NCI-H187 (cell line): ENCODE measurements at places on chromosomes 7 and 10.

DNA sequence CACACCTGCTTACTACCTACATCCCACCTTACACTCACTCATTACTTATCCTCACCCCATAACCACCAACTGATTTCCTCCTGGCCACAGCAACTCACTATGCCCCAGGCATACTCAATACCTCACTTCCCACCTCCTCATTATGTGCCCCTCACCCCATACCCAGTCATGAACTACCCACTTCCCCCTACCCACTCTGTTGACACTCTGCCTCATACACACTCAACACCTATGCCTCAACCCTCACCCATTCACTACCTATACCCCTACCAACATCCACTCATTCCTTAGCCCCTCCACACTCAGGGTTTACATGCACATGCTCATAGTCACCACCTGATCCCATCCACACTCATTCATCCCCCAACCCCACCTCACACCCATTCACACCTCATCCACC is 39.6 kb downstream of the SEC61G start:
- DNase-seq, result no peak

DNA sequence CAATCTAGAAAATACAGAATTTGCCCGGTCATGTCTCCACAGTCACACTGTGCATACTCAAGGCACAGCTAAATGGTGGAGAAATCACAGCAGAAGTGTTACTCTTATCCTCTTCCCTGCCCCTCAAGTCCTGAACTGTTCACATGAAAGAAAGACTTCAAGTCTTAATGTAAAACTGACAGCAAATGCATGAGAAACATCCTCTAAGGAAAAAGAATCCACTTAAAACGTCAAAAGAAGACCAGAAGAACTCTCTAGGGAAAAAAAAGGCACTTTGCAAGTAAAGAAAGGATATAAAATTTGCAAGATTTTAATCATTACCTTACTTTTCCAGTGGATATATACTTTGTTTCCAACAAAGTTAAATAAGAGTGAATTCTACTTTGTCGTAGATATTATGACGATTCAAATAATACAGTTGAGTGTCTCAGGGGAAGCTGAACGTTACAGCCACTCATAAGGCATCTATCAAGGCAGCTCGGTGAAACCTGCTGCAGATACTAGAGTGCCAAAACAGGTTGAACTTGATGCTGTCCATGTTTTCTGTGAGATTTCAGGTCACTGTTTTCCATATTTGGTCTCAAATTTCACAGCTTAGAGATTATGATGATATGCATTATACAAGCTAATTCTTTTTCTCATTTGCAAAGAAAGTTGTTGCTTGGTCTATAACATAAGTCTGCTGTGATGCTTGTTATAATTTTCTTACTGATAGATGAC is 155.0 kb downstream of the CTTNBP2 start:
- DNase-seq, result no peak

GRCh38 chr10:52187521-52188258 is 126.4 kb upstream of the DKK1 start:
- DNase-seq, result no peak

- no peak for DNase-seq
Measured at GRCh38 chr10:95840121-95840520, 67.7 kb upstream of the CC2D2B start.

DNA sequence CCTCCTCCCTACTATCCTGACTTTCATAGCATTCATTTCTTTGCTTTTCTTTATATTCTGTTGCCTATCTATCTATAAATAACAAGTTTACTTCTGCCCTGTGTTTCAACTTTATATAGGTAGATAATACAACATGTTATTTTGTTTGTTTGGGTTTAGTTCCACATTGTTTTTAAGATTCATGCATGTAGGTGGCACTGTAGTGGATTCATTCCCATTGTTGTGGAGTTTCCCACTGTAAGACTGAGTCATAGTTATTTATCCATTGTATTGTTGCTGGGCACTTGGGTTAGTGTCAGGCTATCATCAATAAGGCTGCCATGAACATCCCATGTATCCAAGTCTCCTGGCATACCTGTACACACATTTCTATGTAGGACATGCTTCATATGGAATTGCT is 127.7 kb downstream of the ARHGAP22 start:
- DNase-seq, result no peak

- DNase-seq, result no peak
Measured at GRCh38 chr10:22183771-22184461, 33.9 kb downstream of the EBLN1 start.

- DNase-seq, result no peak
Measured at GRCh38 chr10:108436096-108436495, 1271.6 kb upstream of the SORCS1 start.

- no peak for DNase-seq
Measured at GRCh38 chr10:130171196-130171595, 35.0 kb downstream of the GLRX3 start.

- DNase-seq, result no peak
Measured at GRCh38 chr10:75261813-75262705, 26.3 kb upstream of the COMTD1 start.

- no peak for DNase-seq
Measured at GRCh38 chr7:106418094-106418493, 133.3 kb upstream of the NAMPT start.

DNA sequence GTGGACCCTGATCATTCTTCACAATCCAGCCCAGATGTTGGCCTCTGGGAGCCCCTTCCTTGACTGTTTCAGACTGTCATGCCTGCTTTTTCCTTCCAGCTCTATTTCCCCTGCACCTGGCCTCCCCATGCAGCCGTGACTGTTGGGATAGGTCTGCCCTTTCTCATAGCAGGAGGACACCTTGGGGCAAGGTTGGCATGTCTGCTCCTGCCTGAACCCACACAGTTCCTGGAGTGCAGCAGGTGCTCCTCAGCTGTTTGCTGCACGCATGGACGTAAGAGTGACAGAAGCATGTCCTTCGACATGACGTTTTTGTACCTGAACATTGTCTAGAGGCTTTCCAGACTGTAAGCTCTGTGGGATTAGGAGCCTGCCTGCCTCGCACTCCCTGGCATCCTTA is 24.0 kb downstream of the POR start:
- peak; percentile 34 for DNase-seq

- DNase-seq, result no peak
Measured at GRCh38 chr10:30464675-30465074, 30.7 kb downstream of the MAP3K8 start.

- DNase-seq, result no peak
Measured at GRCh38 chr10:50279489-50279888, 28.2 kb upstream of the ASAH2 start.

- no peak for DNase-seq
Measured at GRCh38 chr7:148911626-148912025, 27.5 kb upstream of the EZH2 start.

DNA sequence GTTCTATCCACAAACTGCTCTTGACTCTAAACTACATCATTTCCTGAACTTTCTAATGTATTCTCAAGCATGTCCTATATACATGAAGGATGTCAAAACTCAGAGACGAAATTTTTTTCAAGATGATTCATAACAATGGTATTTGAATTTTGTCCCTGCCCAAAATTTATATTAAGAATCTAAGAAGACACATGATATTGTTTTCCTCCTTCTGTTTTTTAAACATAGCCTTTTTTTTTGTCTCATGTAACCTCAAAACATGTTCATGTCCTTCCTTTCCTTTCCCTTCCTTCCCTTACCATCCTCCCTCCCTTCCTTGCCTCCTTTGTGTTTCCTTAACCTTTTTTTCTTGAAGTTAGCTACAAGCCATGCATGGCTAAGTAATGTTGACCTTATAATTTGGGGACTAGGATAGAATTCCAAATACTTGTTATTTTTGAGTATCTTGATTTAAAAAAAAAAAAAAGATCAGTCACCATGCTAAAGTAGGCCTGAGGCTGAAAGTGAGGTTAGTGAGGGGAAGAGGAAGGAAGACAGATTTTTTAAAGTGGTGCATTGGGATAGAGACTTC is 163.0 kb downstream of the SUGCT start:
- no peak for DNase-seq

DNA sequence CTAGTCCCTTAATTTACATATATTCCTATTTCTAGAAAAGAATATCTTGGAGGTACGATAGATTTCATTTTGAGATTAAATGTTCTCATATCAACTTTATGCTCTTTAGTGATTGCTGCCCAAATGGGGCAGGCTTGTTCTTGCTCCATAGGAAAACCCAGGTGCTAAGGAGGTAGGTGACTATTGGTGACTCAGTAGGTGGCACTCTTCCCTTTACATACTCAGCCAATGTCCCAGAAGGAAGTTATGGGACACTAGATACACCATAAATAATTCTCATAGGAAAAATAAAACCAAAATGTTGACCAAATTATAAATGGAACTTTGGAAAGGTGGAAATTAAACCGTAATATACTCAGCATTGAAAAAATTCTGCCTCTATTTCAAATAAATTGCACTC is 4.0 kb downstream of the SKAP2 start:
- peak; percentile 30 for DNase-seq
